ENCODE measurements at places on chromosomes 3 and 15. TPM values are rescaled to one million over a fixed set of nuclear protein-coding genes. Genes with fewer than 3 reads are reported as not detected.

The TNNC1 gene
- 36.4 TPM for polyA plus RNA-seq

The CASR gene
- not detected for polyA plus RNA-seq

The ACKR4 gene
- polyA plus RNA-seq = 0.07 TPM

The CPN2 gene
- polyA plus RNA-seq = 29.3 TPM

DNA sequence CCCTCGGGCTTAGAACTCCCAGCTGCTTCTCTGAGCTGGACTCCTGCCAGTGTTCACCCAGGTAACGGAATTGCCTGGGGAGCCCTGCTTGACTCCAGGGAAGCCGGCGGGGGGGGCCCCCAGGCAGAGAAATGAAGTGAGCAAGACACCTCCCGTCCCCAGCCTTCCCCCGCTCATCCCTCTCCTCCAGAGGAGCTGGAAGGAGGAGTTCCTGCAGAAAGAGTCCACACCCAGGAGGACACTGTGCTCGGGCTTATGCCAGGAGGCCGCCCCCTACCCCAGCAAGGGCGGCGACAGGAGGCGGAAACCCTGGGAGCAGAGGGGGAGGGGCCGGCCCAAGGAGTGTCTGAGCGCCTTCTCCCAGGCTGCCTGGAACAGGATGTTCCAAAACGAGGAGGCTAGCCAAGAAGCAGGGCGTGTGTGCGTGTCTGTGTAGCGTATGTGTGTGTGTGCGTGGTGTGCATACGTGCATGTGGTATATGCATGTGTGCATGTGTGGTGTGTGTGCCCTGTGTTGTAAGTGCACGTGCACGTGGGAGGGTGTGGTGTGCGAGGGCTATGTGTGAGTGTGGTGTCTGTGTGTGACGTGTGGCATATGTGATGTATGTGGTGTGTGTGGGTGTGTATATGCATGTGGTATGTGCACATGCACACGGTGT is 511.3 kb downstream of the SHQ1 start:
- no peak for DNase-seq

- no peak for DNase-seq
These were observed 1.0 kb upstream of the MELTF start for GRCh38 chr3:197030379-197031314.

DNA sequence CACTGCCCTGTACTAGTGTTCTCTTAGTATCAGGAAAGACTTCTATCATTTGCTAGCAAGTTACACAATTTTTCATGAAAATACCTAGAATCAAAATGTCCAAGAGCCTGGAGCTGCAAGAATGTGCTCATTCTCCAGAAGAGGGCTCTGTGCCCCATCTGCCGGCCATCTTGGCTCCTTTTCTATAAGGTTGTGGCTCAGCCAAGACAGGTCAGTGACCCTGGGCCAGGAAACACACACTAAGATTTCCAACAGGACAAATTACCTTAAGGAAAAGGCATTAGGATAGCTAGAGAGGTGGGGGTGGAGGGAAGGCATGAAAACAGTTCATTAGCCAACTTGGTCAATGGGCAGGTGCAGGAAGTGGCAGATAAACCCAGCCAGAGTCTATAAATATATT is 20.7 kb downstream of the TIMP4 start:
- DNase-seq = no peak

- no peak for DNase-seq
These were observed 151.1 kb downstream of the ROBO2 start for GRCh38 chr3:77191014-77191413.

DNA sequence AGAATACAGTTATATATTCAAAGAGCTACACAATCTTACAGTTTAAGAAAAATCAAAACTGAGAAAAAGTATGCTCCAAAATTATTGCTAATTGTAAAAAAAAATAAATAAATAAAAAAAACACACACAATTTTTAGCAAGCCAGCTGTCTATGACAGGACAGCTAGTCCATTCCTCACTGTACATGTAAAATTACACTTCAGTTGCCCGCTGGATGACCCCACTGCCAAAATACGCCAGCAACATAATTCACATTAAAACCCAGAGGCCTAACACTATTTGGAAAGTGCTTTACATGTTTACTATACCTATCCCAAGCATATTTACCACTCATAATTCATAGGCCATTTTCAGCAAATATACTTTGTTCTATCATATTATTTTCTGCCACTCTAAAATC is 5.8 kb downstream of the MYO9A start:
- no peak for DNase-seq

- no peak for DNase-seq
These were observed 329.0 kb downstream of the OCA2 start for GRCh38 chr15:27770086-27770607.

Data from HepG2 (cell line).